CD4-positive, alpha-beta T cell treated with Interleukin-15 for 1 hour (primary cell): ENCODE measurements at places on chromosomes 12 and 14.

DNA sequence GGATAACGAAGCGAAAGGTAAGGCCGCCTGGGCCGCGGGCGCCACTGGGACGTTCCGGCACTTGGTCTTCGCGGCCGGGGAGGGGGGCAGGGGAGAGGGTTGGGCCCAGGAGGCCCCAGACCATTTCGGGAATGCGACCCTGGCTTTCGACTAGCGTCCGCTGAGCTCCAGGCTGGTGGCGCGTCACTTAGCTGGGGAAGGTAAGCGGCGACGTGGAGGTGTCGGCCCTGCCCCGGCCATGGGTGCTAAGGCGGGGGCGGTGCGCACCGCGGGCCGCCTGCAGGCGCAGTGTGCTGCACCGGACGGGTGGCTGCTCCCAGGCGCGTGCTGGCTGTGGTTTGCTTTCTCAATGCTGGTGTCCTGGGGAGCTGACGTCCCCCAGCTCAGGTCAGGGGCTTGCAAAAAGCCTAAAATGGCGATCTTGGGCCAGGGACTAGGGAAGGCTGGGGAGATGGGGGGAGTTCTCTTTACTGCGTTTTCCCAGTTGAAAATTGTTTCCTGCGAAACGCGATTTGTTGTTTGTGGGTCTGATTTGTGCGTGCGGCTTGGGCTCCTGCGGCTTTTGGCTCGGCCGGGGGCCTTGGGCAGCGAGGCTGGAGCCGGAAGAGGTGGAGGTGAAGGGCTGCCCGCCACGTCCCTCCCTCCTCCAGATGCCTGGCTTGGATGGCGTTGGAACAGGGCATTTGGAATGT lies 1.2 kb downstream of the HOXC10 start:
- DNase-seq = no peak

GRCh38 chr14:103653805-103654204 lies 24.8 kb downstream of the KLC1 start:
- DNase-seq = no peak

- no peak for DNase-seq
Measured at GRCh38 chr14:23434488-23435222, 805 bp downstream of the MYH7 start.

GRCh38 chr14:63596998-63597658 lies 44.5 kb downstream of the WDR89 start:
- DNase-seq = no peak

- no peak for DNase-seq
Measured at GRCh38 chr14:77099425-77100167, 1.5 kb downstream of the CIPC start.

- DNase-seq = no peak
Measured at GRCh38 chr12:89836026-89836425, 127.4 kb upstream of the ATP2B1 start.
